ENCODE measurements at places on chromosomes 4 and X.

- H3K36me3 ChIP-seq = no peaks in the 10 kb centered on the region
- peaks cover 18% of the 10 kb centered on the region for H3K4me1 ChIP-seq
- no peaks in the 10 kb centered on the region for H3K27me3 ChIP-seq
- no peak overlapping the region for H3K4me3 ChIP-seq
- H3K27ac ChIP-seq = no peak overlapping the region
Observed at GRCh38 chr4:22487328-22487727, 28.5 kb downstream of the ADGRA3 start.

DNA sequence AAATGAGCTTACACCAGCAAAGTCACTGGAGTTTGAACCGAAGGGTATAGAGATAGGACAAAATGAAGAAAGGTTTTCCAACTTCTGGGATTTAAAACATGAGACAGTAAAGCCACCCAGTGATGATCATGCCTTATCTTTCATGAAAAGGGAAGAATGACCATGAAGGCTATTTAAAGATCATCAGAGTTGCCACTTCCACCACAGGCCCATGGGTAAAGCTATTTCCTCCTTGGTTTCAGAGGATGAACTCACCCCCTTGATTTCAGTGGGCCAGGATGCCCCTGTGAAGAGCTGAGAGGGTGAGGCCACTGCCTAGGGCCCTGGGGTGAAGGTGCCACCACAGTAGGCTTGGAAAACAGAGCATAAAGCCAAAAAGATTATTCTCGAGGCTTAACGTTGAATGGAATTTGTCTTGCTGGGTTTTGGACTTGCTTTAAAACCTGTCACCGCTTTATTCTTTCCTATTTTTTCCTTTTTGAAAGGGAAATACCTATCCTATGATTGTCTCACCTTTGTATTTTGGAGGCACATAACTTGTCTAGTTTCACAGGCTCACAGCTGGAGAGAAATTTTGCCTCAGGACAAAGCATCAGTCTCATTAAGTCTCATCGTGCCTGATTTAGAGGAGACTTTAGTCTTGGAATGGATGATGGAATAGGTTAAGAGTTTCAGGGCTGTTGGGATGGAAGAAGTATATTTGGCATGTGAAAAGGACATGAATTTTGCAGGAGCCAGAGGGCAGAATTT, 254.0 kb downstream of the SNCA start:
- no peaks in the 10 kb centered on the region for H3K36me3 ChIP-seq
- H3K27me3 ChIP-seq = no peaks in the 10 kb centered on the region
- H3K4me1 ChIP-seq = no peaks in the 10 kb centered on the region

- no peak overlapping the region for H3K4me3 ChIP-seq
- H3K27ac ChIP-seq = no peak overlapping the region
- H3K27me3 ChIP-seq = no peaks in the 10 kb centered on the region
- no peaks in the 10 kb centered on the region for H3K36me3 ChIP-seq
Observed at GRCh38 chr4:108959491-108959890, 196.6 kb upstream of the ETNPPL start.

- no peak overlapping the region for H3K4me3 ChIP-seq
- no peak for DNase-seq
- no peaks in the 10 kb centered on the region for H3K27me3 ChIP-seq
- no peak overlapping the region for H3K27ac ChIP-seq
- no peaks in the 10 kb centered on the region for H3K36me3 ChIP-seq
- H3K4me1 ChIP-seq = no peaks in the 10 kb centered on the region
Observed at GRCh38 chr4:25502115-25502514, 125.1 kb downstream of the ANAPC4 start.

DNA sequence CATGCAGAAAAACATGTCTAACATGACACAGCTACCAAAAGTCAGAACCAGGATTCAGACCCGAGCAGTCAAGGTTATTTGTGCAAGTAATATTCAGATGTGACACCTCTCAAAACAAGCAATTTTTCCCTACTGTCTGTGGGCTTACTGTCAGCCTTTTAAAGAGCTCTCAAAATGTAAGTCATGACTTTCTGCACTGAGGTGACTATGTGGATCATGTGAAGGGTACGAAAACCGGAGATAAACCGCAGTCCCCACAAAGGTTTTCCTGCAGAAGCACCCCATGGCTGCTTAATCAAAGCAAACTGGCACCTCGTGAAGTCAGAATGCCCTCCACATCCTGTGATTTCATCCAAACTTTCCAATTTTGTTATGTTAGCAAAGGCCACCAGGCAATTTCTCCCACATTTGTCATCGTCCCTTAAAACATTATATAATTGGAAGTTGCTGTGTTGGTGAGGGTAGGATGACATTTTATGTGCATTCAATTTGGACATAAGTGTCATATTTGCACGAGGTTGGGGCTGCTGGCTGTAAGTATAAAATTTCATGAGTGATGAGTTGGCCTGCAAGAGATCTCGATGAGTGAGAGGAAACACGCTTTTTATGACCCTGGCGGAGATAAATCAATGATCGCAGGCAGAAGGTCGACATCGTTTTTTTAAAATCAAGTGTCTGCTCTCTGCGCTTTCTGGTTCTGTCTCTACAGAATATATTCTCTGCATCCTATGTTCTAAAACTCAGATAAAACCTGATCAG, 161.2 kb downstream of the STK32B start:
- no peaks in the 10 kb centered on the region for H3K36me3 ChIP-seq
- H3K4me3 ChIP-seq = no peak overlapping the region
- no peaks in the 10 kb centered on the region for H3K4me1 ChIP-seq
- no peaks in the 10 kb centered on the region for H3K27me3 ChIP-seq
- no peak overlapping the region for H3K27ac ChIP-seq
- no peak for DNase-seq

- DNase-seq = no peak
- H3K27me3 ChIP-seq = no peaks in the 10 kb centered on the region
- no peak overlapping the region for H3K4me3 ChIP-seq
- H3K4me1 ChIP-seq = peaks cover 46% of the 10 kb centered on the region
- H3K36me3 ChIP-seq = no peaks in the 10 kb centered on the region
Observed at GRCh38 chr4:76298227-76298626, 8.3 kb upstream of the STBD1 start.

DNA sequence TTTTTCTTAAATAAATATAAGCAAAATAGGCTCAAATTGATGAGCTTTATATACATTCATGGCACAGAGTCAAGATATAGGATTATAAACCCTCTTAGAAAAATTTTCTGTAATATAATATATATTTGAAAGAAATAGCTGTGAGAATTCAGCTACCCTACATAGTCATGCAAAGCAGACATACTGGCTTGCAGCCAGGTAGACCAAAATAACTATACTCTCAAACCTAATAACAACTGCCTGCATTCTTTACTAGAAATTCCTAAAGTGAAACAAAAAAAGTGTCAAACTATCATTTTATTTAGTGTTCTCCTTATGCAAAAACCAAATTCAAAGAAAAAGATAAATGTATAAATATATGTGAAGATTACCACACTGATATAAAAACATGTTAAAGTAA, 1390.2 kb downstream of the C4orf33 start:
- H3K27me3 ChIP-seq = no peaks in the 10 kb centered on the region
- no peaks in the 10 kb centered on the region for H3K4me1 ChIP-seq
- H3K27ac ChIP-seq = no peak overlapping the region

DNA sequence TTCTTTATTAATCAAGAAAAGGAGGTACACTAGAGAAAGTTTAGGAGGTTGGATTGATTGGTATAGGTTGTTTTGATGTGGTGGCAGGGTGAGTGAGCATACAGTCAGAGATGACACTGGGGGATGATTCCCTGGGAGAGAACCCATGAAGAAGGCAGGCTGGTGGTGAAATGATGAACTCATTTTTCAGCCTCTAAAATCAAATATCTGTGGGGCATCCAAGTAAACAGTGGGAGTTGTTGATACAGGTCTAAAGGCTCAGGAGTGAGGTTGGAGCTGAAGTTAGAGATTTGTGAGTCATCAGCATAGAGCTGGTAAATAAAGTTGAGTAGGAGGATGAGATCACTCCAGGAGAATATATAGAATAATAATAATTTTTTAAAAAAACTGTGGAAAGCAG, 10.0 kb upstream of the AP1S2 start:
- no peak overlapping the region for H3K27ac ChIP-seq
- no peak overlapping the region for H3K4me3 ChIP-seq
- H3K27me3 ChIP-seq = no peaks in the 10 kb centered on the region
- no peaks in the 10 kb centered on the region for H3K36me3 ChIP-seq
- DNase-seq = no peak

- no peaks in the 10 kb centered on the region for H3K27me3 ChIP-seq
- no peak for DNase-seq
- H3K27ac ChIP-seq = no peak overlapping the region
Observed at GRCh38 chr4:53476232-53477037, 99.0 kb downstream of the FIP1L1 start.
